Sigmoid colon (tissue), 7 donors: ENCODE measurements at places on chromosomes 16 and 17. TPM values are rescaled to one million over a fixed set of nuclear protein-coding genes. Genes with fewer than 3 reads are reported as not detected.

TEKT5 gene
- not detected for total RNA-seq

GRCh38 chr17:79871131-79871530 lies 31.9 kb upstream of the CBX4 start:
- no peak for DNase-seq

- no peak for DNase-seq
Observed at GRCh38 chr16:84840687-84841627, 21.2 kb downstream of the CRISPLD2 start.

- no peak for DNase-seq
Observed at GRCh38 chr17:57273490-57273889, 17.2 kb downstream of the MSI2 start.

DNA sequence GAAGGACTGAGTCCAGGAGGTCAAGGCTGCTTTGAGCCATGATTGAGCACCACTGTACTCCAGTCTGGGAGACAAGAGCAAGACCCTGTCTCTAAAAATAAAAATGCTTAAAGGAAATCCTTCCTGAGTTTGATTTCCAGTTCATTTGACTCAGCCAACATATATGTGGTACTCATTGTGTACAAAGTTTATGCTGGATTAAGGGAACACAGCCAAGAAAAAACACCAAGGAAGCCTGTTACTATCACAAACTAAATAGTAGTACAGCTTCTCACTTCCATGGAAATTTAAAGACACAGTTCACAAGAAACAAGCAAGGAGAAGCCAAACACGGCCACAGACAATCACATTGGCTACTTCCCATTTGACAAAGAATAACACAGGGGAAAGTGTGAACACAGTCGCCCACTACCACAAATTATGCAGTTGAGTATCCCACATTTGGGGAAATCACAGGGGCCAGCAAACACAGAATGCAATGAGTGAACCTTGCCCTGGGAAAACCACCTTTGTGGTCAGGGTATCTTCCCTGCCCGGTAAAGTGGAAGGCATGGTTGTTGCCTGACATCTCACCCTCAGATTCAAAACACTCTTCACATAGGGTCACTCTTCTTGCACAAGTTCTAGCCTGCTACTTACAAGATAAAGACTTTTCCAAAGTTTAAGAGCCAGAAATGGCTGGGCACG lies 14.5 kb downstream of the TEX14 start:
- DNase-seq, result no peak

- no peak for DNase-seq
Observed at GRCh38 chr17:79495665-79496064, 115.2 kb downstream of the RBFOX3 start.

GRCh38 chr16:26129997-26130396 lies 438.2 kb downstream of the HS3ST4 start:
- DNase-seq, result no peak
